ENCODE measurements at places on chromosomes 16 and 17.

DNA sequence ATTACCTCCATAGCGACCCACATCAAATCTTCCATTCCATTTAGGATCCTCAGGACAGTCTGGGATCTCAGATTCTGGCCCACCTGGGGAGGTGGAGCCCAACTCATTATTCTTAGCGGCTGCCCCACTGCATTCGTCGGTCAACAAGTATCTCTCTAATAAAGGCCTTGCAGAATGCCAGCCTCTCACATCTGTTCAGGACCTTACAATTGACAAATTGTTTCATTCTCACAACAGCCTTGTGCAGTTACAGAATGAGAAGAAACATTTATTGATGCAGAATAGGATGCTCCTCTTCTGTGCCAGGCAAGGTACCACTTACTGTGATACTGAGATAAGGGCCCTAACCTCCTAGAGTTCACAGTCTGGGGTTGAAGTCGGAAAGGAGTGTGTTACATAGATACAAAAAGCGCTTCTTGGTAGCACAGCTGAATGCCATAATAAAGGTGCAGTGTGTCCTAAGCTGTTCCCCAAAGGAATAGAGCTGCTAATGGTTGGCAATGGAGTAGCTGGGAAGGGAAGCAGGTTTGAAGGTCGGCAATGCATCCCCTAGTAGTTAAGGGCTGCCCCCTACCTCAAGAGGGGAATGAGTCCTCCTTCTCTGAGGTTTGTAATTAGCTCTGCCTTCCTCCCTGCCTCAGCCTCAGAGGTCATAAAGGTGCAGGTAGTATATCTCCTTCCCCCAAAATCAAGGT, 2.3 kb upstream of the MPP2 start:
- no peak for DNase-seq

DNA sequence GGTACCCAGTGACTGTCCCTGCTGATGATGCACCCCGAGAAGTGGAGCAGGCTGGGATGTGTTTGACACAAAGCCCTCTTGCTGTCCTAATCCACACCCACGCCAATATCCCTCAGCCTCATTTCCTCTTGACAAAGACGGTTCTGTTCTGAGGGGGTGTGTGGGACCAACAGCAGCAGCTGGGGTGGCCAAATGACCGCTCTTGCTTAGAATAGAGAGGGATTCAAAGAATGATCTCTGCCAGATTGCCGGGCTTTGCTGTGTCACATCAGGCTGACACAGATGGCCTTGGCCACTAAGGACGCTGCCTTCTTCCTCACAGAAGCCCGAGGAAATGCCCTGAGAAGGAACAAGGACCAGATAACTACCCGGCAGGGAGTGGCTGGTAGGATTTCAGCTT, 250.7 kb downstream of the NTN1 start:
- DNase-seq, result no peak

DNA sequence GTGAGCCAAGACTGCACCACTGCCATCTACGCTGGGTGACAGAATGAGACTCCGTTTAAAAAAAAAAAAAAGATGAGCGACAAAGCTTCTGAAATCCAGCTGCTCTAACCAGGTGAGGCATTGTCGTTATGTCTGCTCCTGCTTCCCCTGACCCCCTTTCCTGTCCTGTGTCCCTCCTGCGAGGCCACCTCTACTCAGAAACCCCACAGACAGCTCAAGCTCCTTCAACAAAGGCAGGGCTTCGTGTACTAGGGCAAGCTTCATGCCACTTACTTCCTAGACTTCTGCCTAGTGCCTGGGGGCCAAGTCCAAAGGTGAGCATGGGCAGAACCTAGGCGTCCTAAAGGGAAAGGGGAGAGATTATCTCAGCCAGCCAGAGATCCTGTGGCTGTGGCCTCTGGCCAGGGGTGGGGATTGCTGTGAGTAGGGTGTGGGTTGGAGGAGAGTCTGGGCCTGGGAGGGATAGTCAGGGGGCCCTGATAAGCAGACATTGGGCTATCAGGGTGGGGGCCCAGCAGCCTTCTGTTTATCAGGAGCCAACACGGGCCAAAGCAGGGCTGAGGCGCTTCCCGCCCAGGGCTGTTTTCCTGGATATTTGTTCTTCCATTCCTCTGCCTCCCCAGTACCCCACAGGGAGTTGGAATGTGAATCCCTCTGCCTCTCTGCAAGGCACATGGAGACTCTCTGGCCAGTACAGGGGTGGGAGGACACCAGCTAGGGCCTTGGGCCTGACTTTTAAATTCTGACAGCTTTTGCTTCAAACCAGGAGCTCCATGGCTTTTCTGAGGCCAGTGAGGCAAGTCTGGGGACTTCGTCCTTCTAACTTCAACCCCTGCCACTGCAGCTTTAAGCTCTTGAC, 10.4 kb downstream of the ERAL1 start:
- no peak for DNase-seq

DNA sequence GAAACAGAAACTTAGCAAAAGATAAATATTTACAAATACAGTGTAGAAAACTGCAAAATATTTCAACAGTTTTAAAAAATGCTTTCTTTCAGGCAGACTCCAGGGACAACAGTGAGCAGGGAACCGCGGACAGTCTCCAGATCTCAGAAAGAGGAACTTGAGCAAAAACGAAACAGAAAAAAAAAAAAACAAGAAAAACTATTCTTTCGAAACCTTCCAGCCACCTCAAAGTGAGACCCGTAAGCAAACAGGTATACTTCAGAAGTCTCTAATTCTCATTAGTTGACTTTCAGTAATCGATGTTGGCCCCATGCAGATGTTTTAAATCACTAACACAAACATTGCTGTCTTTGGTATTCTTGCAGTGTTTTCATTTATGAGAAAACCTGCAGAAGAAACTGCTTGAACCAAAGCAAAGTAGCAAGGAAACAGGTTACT, 15.7 kb upstream of the CCL1 start:
- DNase-seq, result no peak

- DNase-seq, result no peak
These were observed 131.2 kb upstream of the NLRP1 start for GRCh38 chr17:5715478-5715877.

- DNase-seq, result no peak
These were observed 22.9 kb downstream of the CDIP1 start for GRCh38 chr16:4515611-4516233.

Data from DMS79 (cell line).